ENCODE measurements at places on chromosomes 7 and 10. TPM values are rescaled to one million over a fixed set of nuclear protein-coding genes. Genes with fewer than 3 reads are reported as not detected.

DNA sequence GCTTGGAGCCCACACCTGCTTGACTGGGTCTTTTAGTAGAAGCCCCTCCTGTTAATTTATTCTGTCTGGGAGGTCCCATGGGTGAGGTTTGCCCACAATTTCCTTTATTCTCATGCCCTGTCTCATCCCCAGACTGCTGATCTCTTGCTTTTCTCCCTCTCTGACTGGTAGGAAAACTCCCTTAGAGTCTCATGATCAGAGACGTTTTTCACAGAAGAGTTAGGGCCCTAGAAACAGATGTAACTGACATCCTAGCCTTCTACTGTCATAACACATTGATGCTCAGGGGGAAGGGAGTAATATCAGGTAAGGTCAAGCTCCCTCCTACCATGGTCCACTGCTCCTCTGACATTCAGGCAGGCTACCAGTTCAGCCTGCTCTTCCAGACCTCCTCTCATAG, 43.7 kb upstream of the WASL start:
- DNase-seq, result no peak

- DNase-seq, result no peak
These were observed 26.5 kb upstream of the CC2D2B start for GRCh38 chr10:95881316-95881715.

DNA sequence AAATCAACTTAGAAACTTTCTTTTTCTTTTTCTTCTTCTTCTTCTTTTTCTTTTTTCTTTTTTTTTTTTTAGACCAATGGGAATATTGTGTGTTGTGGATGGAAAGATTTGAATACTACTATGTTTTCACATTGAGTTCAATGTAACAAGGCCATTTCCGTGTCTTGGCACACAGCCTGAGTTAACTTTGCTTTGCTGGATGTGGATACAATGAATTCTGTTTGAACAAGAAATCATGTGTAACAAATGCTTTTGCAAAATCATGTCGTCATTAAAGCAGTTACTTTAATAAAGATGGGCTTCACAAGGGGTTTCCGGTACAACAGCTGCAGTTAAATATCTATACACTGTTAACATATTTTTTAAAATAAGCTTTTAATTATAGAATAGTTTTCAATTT, 13.5 kb upstream of the ENTPD1 start:
- no peak for DNase-seq

- peak; percentile 26 for DNase-seq
These were observed 1.2 kb downstream of the BRI3 start for GRCh38 chr7:98282703-98283102.

- no peak for DNase-seq
These were observed 1209.6 kb upstream of the C7orf33 start for GRCh38 chr7:147380926-147381325.

- peak; percentile 50 for DNase-seq
These were observed 74.9 kb downstream of the ADCYAP1R1 start for GRCh38 chr7:31126976-31127375.

GRCh38 chr7:116454377-116454776, 45.2 kb upstream of the CAV2 start:
- no peak for DNase-seq

DNA sequence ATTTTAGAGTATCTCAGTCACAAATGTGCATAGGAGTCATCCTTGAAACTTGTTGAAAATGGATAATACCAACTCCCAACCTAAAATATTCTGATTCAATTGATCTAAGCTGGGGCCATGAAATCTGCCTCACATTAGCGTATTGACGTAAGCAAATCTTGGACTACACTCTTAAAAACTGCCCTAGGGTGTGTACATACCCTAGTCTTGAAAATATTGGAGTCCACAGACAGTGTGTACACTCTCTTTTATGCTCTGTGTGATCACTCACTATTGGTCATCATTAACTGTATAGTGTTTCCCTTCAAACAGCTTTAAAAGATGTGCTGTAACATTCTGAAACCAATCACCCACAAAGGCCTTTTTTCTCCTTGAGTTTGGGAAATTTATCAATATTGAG, 102.9 kb upstream of the FERD3L start:
- no peak for DNase-seq

GRCh38 chr10:69673521-69673920, 43.5 kb downstream of the FAM241B start:
- DNase-seq, result no peak

GRCh38 chr10:34646331-34646730, 168.8 kb downstream of the PARD3 start:
- no peak for DNase-seq

GRCh38 chr7:101951757-101952156, 134.3 kb downstream of the CUX1 start:
- no peak for DNase-seq

- DNase-seq, result peak; percentile 65
These were observed 23.0 kb downstream of the HDAC9 start for GRCh38 chr7:18518555-18518954.

DNA sequence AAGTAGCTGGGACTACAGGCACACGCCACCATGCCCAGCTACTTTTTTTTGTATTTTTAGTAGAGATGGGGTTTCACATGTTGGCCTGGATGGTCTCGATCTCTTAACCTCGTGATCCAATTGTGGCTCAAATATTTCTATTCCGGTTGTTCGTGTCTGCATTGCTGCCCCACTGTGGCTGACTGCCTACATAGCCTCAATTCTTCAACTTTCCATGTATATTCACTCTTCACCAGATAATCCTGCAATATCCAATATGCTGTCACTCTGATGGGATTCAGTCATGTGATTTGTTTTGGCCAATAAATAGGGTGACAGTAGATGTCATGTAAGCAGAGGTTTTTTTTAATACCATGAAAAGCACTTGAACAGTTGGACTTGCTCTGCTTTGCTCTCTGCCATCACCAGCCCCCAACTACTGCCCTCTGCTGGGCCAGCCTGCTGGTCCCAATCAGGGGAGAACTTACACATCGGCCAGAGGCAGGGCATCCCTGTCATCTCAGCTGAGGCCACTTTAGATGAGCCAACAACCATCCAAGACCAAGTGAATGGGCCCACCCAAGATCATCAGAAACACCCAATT, 56.7 kb downstream of the NSUN6 start:
- peak; percentile 23 for DNase-seq

DNA sequence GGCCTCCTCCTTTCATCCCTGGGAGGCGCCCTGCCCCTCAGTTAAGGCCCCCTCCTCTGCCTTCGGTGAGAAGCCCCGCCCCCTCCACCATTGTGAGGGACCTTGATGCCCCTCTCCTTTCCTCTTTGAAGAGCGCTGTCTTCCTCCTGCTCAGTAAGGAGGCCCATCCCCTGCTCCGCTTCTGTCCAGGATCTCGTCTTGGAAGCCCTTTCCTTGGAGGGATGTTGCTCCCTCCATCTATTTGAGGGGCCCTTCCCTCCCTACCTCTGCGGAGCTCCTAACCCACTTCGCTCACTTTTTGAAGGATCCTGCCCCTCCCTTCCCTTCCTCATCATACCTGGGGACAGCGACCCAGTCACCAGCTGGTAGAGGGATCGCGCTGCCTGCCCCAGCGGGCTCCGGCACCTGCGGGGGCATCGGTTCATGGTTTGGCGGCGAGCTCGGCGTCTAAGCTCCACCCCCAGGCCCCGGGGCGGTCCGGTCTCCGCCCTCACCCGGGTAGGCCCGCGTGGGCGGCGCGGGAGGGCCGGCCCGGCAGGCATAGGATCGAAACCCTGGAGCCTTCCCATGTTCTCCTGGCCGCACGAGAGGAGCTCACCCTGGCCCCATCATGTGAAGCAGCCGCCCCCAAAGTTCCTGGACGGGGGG, 4.1 kb downstream of the KCNIP2 start:
- peak; percentile 16 for DNase-seq

- DNase-seq, result peak; percentile 32
These were observed 108.6 kb downstream of the UBE2H start for GRCh38 chr7:129843978-129844840.

DNA sequence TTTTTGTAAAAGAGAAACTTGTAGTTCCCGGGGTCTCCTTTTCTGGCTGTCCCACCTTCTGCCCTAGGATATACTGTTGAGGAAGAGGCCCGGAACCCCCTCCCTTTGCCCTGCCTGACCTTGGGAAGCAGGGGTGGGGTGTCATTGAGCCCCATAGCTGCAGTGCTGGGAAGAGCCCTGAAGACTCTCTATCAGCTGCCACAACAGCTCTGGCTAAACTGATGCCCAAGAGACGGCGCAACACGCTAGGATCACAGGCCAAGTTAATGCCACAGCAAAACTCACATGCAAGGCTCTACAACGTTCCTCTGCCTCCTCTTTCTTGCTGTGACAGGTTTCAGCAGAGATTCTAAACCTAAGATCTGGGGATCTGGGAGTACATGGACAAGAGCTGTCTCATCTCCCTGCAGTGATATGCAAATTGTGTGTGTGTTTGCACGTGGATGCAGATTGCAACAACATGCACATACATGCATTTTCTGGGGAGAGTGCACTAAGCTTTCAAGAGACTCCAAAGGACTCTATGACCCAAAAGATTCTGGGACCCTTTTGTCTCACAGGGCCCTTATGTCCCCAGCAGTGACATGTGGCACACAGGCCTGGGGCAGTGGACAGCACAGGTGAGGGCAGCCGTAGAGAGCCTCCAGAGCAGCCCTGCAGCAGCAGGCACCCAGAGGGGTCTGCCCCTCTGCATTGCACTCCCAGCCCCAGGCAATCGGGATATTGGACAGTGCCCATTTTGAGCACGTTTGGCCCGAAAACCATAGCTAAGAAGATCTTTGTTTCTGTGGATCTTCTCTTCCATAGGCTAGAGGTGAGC, 2.5 kb downstream of the RASSF4 start:
- no peak for DNase-seq

GRCh38 chr7:55481155-55481554, 91.1 kb downstream of the VOPP1 start:
- no peak for DNase-seq

Gene ITIH5
- total RNA-seq, result 7.6 TPM

Gene METTL27
- total RNA-seq, result 0.12 TPM

Gene TEX47
- not detected for total RNA-seq

Gene ACSM6
- not detected for total RNA-seq

Gene CYP3A5
- 0.24 TPM for total RNA-seq

Gene AKR1C4
- not detected for total RNA-seq
